Stimulated activated CD4-positive, alpha-beta T cell treated with anti-CD3 and anti-CD28 coated beads, Interleukin-1b, Interleukin-23, amount 100 ng/mL, for 4 hours (primary cell): ENCODE measurements at places on chromosomes 13 and 19.

DNA sequence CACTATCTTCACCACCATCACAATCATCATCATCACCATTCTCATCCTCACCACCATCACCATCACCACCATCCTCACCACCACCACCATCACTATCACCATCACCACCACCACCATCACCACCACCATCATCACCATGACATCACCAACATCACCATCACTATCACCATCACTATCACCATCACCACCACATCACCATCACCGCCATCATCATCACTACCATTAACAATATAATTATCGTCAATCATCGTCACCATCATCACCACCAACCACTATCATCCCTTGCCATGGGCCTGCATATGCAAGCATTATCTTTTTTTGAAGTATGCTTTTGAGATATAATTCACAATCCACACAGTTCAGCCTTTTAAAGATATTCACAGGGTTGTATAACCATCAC lies 7.6 kb upstream of the PPP6R1 start:
- no peak for DNase-seq

DNA sequence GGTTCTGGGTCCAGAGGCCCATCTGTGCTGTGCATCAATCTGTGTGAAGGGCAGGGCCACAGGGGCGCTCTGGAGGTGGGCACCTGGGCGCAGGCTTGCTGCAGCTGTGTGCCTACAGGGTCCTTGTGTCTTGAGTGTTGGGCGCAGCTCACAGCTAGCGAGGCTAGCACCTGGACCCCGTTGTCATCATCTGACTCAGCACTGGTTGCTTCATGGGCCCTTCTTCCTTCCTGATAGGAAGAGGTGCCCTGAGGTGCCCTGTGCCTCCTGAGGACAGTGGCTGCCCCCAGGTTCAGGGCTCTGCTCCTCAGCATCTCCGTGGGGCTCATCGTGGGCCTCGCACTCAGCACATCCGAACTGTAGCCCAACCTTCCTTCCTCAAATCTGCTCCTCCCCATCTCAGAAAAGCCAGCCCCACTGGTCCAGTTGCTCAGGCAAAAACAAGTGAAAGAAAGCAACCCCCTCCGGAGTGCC lies 54.8 kb downstream of the GATAD2A start:
- DNase-seq = no peak

GRCh38 chr19:33412601-33413425 lies 39.3 kb downstream of the CEBPG start:
- DNase-seq = no peak

GRCh38 chr13:27607125-27607524 lies 13.2 kb downstream of the LNX2 start:
- no peak for DNase-seq

DNA sequence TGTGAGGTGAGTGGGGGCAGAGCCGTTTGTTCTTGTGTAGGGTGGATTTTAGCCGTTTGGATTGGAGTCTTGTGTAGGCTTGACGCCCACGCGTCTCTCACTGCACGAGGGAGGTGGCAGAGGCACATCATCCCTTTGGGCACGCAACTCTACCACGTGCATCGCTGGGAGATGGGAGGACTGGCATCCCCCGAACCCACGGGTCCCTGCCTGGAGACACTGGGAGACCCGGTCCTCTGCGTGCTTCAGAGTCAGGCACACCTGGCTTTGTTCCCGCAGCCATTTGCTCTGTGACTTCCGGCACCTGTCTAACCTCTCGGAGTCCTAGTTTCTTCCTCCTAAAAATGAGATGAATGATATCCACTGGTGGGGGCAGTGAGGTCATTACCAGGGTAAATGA lies 6.4 kb downstream of the ARHGEF7 start:
- no peak for DNase-seq

DNA sequence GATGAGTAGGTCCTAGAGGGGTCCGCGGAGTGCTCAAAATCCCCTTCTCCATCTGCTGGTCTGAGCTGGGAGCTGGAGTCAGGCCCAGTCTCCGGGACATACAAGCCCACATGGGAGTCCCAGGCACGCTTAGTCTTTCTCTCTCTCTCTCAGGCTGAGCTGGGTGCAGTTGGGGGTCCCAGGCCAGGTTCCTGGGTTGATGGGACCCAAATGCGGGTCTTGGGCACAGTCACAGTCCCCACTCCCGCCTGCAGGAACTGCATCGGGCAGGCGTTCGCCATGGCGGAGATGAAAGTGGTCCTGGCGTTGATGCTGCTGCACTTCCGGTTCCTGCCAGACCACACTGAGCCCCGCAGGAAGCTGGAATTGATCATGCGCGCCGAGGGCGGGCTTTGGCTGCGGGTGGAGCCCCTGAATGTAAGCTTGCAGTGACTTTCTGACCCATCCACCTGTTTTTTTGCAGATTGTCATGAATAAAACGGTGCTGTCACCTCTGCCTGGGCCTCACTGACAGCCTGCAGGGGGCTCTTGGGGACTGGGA lies 23.8 kb downstream of the CYP4F12 start:
- DNase-seq = no peak

DNA sequence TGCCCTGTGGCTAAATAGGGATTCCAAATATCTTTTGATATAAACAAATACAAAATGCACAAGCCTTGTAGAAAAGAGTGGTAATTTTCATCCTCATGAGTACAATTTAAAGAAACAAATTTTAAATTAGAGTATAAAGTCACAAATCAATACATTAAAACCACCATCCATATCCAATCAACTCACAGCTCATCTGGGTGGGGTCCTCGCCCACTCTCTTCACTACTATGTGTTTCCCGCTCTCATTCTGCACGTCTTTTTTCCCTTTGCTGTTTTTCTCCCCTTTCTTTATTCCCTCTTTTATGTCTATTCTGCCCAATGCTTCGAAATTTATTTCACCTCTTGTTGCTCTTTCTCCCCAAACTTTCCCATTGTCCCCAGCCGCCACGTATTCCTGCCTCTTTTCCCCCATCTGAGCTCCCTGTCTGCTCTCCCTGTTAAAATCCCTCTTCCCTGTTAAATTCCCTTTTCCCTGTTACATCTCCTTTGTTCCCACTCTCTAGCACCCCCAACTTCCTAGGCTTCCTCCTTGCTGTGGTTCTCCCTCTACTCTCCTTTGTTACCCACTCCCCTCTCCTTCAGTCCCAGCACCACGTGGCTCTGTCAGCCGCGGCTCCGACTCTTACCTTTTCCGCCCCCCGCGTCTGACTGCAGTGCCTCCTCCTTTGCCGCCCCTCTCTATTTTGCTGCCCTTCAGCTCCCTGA lies 1.3 kb downstream of the ZNF616 start:
- peak; percentile 3 for DNase-seq

- DNase-seq = no peak
These were observed 937 bp upstream of the SPRY2 start for GRCh38 chr13:80341756-80342370.

DNA sequence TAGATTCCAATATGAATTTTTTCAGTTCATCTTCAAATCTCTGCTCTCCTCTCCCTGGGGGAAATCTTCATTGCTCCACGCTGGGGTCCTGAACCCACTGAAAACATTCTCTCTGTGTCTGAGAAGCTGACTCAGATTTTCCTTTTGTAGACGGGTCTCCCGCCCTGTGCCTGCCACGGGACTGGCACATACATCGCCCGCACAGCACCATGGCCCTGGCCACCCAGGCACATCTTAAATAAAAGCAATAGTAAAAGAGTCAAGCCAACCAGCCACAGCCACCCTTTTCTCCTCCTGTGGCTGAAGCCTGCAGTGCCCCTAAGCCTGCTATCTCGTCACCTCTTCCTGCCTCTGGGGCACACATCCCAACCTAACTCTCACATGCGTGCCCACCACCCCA lies 301.2 kb downstream of the ZNF536 start:
- DNase-seq = no peak

DNA sequence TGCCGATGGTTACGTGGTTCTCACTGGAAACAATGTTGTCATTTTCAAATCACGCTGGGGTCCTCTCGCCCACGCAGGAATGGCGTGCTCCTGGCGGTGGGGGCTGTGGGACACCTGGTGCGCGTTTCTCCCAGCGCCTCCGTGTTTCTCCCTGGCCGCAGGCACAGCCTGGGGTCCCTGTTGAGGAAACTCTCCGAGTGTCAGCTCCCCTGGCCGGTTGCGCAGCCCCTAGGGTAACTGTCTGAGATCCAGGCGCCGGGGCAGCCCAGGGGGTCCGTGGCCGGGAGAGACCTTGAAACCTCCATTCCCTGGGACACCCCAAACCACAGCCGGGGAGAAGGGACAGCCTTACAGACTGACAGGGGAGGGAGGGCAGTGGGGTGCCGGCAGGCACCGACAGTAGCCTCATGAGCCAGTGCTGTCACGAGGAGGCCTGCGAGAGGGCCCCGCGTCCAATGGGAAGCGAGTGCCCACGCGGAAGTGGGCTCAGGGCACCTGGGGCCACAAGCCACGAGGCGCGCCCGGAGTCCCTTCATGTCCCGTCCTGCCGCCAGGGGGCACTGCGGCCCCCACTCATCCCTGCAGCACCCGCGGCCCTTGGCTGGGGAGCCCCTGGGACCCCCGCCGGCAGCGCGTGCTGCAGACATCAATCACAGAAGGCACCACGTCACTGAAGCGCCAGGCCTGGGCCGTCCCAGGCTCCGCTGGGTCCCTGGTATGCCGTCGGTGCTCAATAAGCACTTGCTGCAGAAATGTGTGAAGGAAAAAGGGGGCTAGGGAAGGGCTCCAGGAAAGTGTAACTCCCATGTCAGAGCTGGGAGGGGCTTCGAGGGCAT lies 9.5 kb downstream of the ADAMTSL5 start:
- DNase-seq = peak; percentile 68

DNA sequence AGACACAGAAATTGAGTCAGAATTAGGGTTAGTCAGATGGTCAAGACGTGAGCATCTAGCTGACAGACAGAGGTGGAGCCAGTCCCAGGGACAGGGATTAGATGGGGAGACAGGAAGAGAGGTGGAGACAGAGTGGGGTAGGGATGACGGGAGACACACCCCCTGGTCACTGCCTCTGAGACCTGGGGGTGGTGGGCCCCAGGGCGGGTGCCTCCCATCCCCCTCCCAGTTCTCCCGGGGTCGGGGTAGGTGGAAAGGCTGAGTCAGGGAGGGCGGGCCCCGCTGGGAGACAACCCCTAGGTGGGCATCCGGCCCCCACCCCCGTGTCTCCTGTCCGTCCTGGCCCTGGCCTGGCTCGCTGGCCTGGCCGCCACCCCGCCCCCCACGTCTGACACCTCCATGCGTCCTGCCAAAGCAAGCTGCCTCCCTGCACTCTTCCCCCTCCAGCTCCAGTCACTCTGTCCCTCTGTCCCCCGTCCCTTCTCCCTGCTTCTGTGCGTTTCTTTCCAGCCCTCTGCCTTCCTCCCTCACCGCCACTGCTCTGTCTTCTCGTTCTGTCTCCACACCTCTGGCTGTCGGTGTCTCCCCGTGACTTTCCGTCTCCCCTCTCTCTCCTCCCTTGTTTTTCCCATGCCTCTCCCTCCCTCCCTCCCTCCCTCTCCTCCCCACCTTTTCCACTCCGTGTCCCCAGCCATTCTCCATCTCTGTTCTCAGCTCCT lies 15.1 kb downstream of the CCDC97 start:
- DNase-seq = no peak

DNA sequence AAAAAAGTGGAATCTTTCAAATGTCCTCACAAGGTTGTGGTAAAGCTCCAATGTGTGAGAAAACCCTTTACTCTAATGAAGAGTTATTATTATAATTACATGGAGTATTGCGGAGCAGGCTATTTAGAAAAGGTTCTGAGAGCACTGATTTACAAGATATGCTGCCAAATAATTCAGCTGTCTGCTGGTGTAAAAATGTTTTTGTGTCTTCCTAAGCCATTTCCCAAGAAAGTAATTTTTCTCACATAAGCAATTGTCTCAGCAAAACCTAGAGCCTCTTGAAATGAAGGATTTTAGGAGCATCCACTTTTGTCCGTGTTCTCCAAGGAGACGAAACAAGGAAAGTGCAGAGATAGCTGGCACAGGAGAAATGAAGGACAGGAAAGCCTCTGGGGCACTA lies 229.6 kb upstream of the STARD13 start:
- DNase-seq = no peak

- no peak for DNase-seq
These were observed 8.5 kb upstream of the SLC25A15 start for GRCh38 chr13:40780822-40781401.

GRCh38 chr19:55068950-55069864 lies 6.3 kb upstream of the RDH13 start:
- no peak for DNase-seq

DNA sequence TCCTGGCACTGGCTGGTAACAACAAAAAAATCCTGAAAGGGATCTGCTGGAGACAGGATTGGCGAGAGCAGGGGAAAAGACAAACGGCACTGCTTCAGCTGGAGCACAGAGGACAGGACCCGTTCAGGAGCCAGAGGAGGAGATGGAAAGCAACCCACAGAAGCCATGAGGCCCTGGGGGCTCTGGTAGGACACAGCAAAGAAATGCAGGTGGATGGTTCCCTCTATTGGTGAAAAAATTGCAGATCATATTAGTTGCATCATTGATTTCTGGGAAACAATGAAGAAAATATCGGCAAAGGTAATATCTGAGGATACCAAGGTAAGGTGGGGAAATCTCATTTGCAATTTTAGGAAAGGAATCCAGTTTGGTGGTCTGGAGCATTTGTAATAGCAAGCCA lies 25.7 kb upstream of the TPP2 start:
- no peak for DNase-seq

GRCh38 chr19:11330127-11330526 lies 9.3 kb downstream of the RAB3D start:
- no peak for DNase-seq

- DNase-seq = no peak
These were observed at the start of gene MAST1 for GRCh38 chr19:12838182-12838885. TSS of gene MAST1 (plus strand) at chr19:12838515. CDS start at chr19:12838573, 58 bp downstream.

DNA sequence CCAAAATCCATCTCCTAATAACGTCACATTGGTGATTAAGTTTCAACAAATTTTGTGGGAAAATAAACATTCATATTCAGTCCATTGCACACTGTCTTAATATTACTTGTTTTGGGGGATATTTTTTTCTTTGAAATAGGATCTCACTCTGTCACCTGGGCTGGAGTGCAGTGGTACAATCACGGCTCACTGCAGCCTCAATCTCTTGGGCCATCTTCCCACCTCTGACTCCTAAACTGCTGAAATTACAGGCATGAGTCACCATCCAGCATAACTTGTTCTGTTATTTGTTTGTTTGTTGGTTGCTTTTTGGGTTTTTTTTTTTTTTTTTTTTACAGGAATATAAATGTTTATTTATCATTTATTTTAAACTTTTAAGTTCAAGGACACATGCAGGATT lies 556.1 kb upstream of the SLITRK6 start:
- DNase-seq = no peak

GRCh38 chr13:98487016-98487415 lies 89.9 kb downstream of the STK24 start:
- DNase-seq = no peak
